ENCODE measurements at places on chromosomes 13 and 19. TPM values are rescaled to one million over a fixed set of nuclear protein-coding genes. Genes with fewer than 3 reads are reported as not detected.

GRCh38 chr19:31331536-31331935 is 17.7 kb downstream of the TSHZ3 start:
- no peak for DNase-seq

Gene ZNF829
- total RNA-seq = 2.0 TPM

- DNase-seq = peak; percentile 95
Observed at GRCh38 chr13:57629821-57630235, 1.7 kb upstream of the PCDH17 start.

Gene GRIN2D
- 0.08 TPM for total RNA-seq

DNA sequence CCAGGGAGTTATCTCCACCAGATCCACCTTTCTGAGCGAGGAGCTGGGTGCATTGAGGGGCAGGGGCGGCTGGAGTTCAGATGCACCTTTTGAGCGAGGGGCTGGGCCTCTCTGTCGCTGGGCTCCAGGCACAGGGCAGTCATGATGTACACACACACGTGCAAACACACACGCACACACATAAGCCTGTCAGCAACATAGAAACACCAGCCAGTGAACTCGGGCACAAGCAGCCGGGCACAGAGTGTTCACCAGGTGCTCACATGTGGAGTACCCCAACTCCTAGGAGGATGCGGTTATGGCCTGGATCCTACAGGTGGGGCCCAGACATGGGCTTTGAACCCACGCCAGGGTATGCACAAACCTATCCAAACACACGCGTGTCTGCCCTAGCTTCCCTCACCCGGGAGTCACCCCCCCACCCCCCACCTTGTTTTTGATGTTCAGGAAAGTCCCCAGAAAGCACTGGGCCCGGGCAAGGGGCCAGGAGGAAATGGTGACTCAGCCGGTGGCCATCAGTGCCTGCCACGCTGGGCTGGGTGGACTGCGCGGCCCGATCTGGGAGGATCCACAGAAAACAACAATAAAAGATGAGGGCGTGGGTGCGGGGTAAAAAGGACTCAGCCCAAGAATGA is 13.3 kb downstream of the ARRDC2 start:
- no peak for DNase-seq

All from SK-MEL-5 (cell line).